ENCODE measurements at places on chromosomes 3 and 15.

DNA sequence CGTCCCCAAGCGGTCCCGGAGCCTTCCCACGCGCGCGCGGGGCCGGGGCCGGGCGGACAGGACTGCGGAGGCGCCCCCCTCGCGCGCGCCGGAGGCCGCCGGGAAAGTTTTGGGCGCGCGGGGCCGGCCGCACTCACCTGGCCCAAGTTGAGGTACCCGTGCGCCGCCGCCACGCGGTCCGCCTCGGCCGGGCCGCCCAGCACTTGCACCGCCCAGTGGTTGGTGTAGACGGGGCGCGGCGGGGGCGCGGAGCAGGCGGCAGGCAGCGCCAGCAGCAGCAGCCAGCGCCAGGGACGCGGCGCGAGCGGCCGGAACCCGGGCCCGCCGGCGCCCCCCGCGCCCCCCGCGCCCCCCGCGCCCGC lies 289 bp downstream of the PCSK6 start:
- peak; percentile 33 for DNase-seq

GRCh38 chr15:70795311-70795665 lies 31.9 kb upstream of the UACA start:
- peak; percentile 95 for DNase-seq

GRCh38 chr15:67303490-67304363 lies 49.1 kb downstream of the IQCH start:
- DNase-seq: peak; percentile 14

DNA sequence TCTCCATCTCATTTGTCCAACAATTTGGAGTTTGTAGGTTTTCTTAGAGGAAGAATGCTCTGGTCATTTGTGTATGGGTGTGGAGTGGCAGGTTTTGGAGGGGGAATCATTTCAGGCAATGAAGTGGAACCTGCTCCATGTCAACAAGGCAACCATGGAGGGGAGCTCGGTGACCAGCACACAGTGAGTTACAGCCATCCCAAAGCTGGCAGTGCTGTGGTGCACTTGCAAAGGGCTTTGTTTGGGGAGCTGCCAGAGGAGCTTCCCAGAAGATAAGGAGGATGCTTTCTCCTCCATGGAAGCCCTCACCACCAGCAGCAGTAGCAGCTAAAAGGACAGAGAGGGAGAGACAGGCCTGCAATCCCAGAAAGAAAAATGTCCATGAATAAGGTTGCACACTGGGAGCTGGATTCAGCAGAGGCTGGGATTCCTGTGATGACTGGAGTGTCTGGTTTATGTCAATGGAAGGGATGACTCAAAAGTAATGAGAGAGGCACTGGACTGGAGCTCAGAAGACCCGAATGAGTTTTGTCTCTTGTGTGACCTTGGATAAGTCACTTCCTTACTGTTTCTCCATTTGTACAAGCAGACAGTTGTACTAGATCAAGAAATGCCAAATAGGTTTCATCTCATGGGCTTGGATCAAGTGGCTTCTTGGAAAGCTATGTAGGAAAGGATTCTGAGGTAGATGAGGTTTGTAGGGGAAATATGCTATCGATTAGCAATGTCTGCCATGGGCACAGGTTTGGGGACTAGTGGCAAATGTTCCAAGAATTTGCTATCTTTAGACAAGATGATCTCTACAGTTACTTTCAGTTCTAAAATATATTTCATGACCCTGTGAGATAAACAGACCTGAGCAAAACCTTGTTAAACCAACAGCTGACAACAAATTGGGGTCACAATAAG lies 27.2 kb upstream of the UBE2Q2 start:
- DNase-seq: no peak

Data from fibroblast of skin of scalp (primary cell).